ENCODE measurements at places on chromosomes 11 and 22.

DNA sequence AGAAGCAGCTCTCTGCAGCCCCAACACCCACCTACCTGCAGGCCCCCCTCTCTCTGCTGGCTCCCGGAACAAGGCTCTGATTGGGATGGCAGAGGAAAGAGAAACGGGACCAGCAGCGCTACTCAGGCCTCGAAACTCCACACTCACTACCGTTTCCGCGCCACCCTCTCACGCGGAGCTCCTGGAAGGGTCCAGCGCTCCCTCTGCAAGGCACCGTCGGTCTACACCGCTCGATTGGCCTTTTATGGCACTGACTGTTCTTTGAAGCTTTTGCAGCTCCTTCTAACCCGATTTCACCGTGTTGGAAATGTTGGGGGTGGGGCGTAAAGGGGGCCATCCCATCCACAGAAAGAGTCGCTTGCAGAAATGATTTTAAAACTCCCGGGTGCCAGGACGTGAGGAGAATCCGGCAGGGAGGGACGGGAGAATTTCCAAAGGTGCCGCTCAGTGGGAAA is 323 bp upstream of the PANX1 start:
- DNase-seq = no peak

- peak; percentile 62 for DNase-seq
Measured at GRCh38 chr11:1546536-1547466, 25.3 kb downstream of the DUSP8 start.

- DNase-seq = no peak
Measured at GRCh38 chr11:72229336-72229924, 4.9 kb downstream of the INPPL1 start.

- no peak for DNase-seq
Measured at GRCh38 chr22:20459152-20459542, 21.5 kb upstream of the SCARF2 start.

DNA sequence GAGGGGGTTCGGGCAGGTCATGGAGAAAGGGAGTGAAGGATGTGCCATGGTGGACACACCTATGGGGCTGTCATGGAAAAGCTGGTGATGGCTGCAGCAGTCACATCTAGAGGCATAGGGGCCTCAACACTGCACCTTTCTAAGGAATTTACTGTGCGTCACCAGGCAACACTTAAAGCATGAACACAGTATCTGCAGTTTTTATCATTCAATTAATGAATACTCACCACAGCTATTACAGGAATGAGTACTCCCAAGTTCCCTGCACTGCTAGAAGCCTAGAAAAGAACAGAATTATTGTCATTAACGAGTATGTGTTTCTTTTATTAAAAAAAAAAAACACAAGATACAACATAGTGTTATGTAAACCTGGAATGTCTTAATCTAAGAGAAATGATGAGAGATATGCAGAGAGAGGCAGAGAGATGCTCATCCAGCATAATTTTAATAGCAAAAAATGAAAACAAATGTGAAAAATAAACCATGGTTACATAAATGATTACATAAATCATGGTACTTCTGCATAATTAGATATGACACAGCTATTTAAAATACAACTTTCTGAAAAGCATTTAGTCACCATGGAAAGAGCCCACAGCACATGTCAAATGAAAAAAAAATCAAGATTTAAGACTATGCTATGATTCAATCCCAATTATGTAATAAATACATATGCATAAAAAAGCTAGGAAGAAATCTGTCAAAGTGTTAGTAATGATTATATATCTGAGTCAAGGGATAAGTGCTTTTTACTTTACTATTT is 19.2 kb downstream of the SERPIND1 start:
- no peak for DNase-seq

DNA sequence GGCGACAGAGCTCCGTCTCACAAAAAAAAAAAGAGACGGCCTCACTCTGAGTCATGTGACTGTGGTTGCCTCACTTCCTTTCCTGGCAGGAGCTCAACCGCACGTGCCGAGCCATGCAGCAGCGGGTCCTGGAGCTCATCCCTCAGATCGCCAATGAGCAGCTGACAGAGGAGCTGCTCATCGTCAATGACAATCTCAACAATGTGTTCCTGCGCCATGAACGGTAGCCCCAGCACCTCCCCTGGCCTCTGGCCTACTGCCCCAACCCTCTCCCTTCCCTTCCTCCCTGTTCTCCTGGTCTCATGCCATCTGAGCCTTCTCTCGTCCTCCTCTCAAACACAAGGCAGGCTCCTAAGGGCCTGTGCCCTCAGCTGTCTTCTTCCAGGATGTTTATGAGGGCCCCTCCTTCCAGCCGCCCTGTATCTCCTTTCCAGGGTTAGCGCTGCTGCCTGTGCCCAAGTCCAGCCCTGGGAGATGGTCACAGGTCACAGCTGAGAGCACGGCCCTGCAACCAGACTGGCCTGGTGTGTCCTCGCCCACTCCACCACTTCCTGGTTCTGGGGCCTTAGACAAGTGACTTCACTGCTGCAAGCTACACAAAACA is 30.7 kb downstream of the TOM1 start:
- no peak for DNase-seq

GRCh38 chr11:116261606-116262005 is 511.2 kb downstream of the BUD13 start:
- DNase-seq = no peak

DNA sequence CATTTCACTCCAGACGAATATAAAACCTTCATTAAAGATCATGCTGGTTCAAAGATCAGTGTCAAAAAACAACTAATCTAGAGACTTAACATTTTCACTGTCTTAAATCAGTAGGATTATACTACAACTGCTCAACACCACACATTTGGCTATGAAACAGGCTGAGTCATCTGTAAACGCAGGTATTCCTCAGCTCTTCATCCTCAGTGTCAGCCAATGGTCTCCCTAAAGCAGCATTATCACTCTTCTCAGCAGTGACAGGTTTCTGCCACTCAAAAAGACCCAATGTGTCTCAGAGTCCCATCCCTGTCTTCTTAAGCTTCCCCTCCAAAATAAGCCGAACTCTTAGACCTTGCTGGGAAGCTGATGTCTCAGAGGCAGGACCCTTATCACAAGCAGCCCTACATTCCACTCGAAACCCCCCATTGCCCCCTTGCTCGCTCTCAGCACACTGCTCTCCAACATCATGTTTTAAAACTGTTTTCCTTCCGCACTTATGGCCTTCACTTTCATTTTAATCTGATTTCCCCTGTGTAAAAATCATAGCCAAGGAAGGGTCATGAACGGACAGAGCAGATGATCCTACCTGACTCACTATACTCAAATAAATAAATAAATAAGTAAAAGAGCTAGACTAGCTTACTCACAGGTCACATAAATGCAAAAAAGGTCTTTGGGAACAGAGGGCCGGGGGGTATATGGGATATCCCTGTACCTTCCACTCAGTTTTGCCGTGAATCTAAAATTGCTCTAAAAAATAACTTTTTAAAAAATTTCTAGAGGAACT is 23.0 kb downstream of the CDON start:
- DNase-seq = no peak

GRCh38 chr11:107598225-107599139 is 7.5 kb downstream of the ELMOD1 start:
- DNase-seq = no peak

GRCh38 chr11:75387736-75388294 is 11.5 kb upstream of the RPS3 start:
- no peak for DNase-seq

DNA sequence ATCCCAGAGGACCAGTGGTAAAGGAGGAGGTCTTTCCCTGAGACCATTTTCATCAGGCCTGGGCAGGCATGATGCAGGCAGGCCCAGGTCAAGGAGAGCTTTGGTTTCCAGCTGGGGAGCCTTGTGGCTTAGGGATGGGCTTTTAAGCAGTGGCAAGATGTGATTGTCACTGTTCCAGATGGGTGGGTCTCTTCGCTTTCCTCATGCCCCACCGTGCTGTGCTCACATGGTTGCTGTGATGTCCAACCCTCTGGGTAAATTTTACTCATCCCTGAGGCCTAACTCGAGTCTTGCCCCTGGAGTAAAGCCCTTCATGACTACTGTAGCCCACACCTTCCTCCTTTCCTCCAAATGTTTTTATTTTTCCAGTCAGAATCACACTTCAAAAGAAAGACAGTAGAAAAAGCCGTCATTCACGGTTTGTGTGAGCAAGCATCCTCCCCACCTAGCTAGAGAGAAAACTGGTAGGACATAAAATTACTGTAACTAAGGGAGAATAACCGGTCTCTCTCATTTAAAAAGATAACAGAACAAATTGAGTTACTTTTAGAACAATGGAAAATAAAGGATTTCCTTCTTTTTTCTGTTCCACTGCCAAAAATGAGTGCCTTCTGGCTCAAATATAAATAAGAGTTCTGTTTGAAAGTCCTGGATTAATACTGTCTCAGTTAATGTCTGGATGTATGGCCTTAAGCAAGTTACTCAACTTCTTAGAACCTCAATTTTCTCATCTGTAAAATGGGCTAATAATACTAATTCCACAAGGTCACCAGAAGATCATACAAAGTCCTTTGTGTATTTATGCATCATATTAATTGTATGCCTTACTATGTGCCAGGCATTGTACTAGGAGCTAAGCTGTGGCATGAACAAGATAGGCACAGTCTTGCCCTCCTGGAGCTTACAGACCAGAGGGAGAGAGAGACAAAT is 84.9 kb downstream of the ME3 start:
- no peak for DNase-seq

- no peak for DNase-seq
Measured at GRCh38 chr22:38754751-38755154, 1.0 kb downstream of the SUN2 start.

GRCh38 chr11:63022441-63022840 is 6.8 kb upstream of the SLC22A8 start:
- no peak for DNase-seq

GRCh38 chr11:48078689-48079088 is 98.3 kb downstream of the PTPRJ start:
- no peak for DNase-seq

DNA sequence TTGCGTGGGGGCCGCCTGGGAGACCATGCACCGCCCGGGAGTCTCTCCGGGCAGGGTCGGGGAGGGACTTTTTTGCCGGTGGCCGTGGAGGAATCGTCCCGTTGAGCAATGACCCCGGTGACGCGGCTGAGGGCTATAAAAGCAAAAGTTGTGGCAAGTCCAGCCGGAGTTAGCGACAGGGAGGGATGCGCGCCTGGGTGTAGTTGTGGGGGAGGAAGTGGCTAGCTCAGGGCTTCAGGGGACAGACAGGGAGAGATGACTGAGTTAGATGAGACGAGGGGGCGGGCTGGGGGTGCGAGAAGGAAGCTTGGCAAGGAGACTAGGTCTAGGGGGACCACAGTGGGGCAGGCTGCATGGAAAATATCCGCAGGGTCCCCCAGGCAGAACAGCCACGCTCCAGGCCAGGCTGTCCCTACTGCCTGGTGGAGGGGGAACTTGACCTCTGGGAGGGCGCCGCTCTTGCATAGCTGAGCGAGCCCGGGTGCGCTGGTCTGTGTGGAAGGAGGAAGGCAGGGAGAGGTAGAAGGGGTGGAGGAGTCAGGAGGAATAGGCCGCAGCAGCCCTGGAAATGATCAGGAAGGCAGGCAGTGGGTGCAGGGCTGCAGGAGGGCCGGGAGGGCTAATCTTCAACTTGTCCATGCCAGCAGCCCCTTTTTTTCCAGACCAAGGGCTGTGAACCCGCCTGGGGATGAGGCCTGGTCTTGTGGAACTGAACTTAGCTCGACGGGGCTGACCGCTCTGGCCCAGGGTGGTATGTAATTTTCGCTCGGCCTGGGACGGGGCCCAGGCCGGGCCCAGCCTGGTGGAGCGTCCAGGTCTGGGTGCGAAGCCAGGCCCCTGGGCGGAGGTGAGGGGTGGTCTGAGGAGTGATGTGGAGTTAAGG is at the start of gene NEAT1:
TSS of gene NEAT1 (plus strand) at position 166 of the 883 bp plus-strand sequence.
- DNase-seq = no peak

DNA sequence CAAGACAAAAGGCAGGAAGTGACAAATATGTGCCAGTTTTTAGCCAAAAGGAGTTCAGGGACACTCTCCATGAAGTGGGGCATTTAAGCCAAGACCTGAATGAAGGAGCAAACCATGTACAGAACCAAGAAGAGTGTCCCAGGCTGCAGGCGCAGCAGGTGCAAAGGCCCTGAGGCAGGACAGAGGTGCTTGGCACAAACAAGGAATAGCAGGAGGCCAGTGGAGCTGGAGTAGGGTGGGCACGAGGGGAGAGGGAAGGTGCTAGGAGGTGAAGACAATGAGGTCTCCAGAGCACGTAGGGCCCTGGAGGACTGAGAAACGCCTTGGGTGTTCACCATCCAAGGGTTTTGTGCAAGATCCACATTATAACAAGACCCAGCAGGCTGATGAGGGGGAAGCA is 474.1 kb downstream of the MN1 start:
- no peak for DNase-seq

DNA sequence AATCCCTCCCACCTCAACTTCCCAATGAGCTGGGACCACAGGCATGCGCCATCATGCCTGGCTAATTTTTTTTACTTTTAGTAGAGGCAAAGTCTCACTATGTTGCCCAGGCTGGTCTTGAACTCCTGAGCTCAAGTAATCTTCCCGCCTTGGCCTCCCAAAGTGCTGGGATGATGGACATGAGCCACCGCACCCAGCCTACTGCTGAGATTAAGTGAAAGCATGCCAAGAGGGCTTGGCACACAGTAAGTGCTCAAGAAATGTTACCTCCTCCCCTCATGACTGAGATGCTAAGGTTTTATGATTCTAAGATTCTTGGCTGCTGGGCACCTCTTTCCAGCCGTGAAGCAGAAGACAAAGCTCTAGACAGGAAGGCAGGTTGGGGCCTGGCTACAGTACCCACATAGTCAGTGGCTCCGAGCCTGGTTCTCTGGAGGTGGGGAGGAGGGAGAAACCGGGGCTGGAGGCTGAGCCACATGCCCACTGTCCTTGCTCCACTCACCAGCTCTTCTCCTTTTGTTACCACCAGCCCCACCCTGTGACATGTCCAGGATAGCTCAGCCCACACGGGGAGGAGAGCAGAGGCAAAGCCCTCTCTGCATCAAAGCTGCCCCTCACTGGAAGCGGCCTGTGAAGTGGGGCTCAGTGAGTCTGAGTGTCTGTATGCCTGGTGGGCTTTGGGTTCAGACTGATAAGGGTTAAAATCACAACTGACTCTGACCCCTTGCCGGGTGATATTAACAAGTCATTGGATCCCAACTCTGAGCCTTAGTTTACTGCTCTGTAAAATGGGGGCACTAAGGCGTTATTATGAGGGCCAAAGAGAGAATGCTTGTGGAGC is 12.9 kb downstream of the ARHGEF17 start:
- DNase-seq = no peak

DNA sequence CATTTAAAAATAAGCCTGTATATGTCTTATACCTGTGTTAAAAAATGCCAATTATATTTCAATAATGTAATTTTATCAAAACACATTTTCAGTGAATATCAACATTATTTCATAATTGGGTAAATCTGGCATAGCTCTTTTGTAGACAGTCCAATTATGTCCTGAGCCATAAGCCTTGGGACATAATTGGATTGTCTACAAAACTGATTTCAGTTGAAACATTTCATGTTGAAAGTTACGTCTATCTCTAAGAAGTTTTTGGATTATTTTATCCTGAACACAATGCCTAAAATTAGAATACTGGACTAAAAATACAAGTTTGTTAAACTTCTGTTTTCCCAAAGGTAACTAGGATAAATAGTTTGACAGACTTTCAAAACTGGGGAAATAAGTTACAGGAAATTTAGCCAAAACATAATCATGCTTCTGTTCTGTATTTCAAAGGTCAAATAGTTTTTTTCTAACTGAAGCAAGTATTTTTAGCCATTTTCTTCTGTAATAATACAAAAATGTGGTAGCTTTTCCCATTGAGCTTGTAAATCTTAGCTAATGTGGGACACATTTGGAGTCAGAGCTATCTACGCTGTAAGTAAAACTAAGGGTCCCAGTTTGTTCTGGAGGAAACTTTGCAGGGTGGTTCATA is 100.7 kb upstream of the BIRC3 start:
- no peak for DNase-seq

- DNase-seq = no peak
Measured at GRCh38 chr11:120208777-120209176, 2.1 kb upstream of the OAF start.
